ENCODE measurements at places on chromosomes 16 and 17.
A peak's percentile ranks its signal among the peaks of the same experiment; 100 is the strongest.

DNA sequence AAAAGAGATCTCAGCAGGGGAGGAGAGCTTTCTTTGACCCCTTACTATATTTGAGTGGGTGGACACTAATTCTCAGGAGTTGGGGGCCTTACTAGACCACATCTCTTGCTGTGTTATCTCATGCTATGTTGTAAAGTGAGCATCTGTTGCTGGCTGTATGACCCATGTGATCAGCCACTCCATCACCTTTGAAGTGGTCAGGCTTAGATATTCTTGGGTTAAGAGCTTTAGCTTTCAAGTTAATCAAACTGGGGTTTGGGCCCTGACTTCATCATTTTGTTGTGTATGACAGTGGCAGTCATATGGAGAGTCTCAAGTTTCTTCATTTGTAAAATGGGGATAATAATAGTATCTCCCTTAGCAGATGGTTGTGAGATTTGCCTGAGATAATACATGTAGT lies 201.1 kb downstream of the FTO start:
- DNase-seq, result no peak

- no peak for DNase-seq
Observed at GRCh38 chr16:89136931-89137330, 34.6 kb upstream of the CDH15 start.

GRCh38 chr17:69959283-69959682 lies 115.7 kb upstream of the KCNJ16 start:
- DNase-seq, result no peak

GRCh38 chr17:30558686-30559545 lies 81.7 kb downstream of the GOSR1 start:
- DNase-seq, result no peak

- DNase-seq, result no peak
Observed at GRCh38 chr17:81354252-81354953, 40.9 kb upstream of the BAHCC1 start.

DNA sequence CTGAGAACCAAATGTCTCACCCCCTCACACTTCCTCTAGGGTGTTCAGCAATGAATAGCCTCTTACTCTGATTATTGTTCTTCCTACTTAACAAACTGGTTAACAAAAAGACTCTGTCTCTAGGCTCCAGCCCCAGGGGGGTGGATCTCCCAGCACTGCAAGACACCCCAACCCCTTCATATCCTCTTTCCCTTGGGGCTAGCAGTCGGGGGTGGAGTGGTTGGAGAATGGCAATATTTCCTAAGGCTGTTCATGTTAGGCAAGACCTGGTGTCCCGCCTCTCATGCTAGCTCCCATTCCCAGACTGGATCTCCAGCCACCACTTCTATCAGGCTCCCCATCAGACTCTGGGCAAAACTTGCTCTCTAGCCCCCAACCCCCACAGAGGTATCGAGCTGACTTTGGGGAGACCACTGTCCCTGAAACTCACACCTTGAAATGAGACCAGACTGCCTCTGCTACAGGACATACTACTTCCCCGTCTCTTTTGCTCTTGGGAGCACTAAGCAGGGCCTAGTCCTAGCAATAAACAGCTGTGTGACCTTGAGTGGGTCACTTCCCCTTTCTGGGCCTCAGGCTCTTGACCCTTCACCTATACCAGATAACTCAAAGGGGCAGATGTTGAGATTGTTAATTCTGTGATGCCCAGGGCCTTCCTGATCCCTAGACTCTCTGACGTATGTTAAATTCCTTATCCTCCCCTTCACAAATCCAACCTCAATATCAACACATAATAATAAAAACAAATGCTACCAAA lies 2.4 kb downstream of the SLC25A35 start:
- DNase-seq, result no peak

- peak; percentile 89 for DNase-seq
Observed at GRCh38 chr17:51121620-51122472, 1.2 kb upstream of the SPAG9 start.

- DNase-seq, result no peak
Observed at GRCh38 chr17:77498091-77498741, 357.4 kb downstream of the SEC14L1 start.

DNA sequence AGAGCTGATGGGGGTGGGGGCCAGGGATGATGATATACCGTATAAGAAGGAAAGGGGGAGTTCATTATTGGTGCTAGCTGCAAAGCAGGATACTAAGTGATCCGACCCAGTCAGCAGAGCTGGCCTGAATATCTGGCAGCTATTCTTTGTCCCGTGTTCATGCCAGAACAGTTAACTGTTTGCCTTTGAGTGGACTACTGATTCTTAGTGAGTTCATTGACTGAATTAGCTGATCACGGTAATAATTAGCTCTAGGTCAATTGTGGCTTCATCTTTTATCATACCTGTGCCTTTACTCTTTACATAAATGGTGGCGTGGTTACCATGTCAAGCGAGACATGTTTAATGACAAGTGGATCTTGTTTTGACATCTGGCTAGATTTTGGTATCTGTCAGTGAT lies 5.3 kb downstream of the KPNB1 start:
- no peak for DNase-seq

GRCh38 chr16:70349783-70350182 lies 3.1 kb downstream of the DDX19A start:
- no peak for DNase-seq

GRCh38 chr16:67910158-67910557 lies 17.1 kb downstream of the PSKH1 start:
- DNase-seq, result no peak

DNA sequence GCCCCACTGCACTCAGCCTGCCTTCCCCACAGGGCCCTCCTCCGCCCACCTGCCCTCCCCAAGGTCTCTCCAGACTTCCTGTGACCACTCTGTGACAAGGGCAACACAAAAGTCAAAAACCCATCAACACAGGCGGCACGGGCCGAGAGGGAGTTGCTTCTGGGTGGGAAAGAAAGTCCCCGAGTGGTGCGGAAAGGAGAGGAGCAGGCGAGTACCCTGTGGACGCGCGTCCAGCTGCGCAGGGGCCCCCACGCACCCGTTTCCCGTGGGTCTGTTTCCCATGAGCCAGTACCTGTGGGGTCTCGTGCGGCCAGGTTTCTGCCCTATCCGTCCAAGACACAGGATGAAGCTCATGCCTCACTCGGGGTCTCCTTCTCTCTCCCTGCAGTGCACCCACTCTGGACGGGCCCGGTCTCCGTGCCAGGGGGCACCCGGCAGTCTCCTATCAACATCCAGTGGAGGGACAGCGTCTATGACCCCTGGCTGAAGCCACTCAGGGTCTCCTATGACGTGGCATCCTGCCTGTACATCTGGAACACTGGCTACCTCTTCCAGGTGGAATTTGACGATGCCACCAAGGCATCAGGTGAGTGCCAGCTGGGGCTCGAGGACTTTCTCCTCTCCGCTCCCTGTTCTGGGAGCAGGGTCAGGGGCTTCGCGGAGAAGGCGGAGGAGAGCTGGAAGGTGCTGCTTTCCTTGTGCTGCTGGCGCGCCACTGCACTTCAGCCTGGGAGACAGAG lies 12.2 kb downstream of the CD2BP2 start:
- DNase-seq, result no peak

DNA sequence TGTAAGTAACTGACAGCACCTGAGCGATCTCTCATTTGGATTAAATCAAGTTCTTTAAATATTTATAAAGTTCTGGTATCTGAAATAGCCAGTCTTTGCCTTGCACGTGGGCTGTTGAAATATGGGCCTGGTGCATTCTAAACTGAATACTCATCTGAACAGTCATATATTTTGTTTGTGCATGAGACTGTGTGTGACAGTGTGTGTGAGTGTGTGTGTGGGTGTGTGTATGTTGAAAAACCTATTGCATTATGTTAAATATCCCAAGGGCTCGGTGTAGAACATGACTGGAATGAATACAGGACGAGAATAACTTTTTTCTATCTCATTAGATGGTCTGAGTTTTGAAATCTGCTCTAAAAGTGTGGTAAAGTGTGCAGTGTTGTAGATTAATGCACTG lies 82.4 kb upstream of the TOX3 start:
- no peak for DNase-seq

GRCh38 chr17:33169580-33170285 lies 123.4 kb downstream of the ASIC2 start:
- DNase-seq, result no peak

DNA sequence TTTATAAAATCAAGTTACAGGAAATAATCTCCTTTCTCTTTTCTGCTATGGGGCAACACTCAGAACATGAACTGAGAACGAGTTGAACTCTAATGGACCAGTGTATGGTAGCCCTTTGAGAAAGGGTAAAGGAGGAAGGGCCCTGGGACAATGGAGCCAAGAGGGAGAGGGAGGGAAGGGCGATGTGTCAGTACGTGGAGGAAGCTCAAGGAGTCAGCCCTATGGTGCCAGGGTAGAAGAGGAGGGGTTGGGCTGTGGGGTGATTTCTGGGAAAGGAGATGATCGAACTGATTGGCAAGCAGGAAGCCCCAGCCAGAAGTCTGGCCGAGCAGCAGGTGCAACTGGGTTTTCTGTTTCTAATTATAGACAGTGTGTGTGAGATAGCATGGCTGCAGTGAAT lies 4.3 kb upstream of the WIPI1 start:
- DNase-seq, result peak; percentile 35

DNA sequence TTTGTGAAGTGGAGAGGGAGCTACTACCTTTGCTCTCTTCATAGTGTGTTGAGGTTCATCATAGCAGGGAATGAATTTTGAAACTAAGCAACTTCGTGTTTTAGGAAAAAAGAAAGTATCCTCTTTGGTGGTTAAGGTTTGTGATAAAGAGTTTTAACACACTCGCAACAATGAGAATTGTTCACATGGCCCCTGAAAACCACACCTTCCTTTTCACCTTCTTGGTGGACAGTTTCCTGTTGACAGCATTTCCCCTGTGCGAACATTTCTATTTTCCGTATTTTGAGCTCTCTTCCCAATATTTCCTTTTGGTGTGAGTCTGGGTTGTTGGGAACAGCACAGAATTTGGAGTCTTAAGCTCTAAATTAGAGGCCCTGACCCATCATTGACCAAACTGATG lies 3.8 kb downstream of the OR4D2 start:
- DNase-seq, result no peak

DNA sequence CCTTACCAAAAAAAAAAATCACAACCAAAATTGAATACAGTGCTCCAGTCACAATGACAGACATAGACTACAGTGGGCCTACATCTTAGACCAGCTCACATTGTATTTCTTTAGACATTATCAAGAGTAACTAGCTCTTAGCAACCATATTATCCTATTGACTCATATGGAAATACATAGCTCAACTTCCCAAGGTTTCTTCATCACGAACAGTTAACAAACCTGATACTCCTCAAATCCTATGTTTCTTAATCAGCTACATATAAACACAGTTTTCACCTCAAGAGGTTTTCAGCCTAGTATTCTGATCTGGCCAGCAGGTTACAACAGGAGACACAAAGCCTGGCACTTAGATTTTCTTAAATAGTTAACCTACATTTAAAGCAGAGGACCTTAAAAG lies 29.7 kb downstream of the CMC2 start:
- no peak for DNase-seq

DNA sequence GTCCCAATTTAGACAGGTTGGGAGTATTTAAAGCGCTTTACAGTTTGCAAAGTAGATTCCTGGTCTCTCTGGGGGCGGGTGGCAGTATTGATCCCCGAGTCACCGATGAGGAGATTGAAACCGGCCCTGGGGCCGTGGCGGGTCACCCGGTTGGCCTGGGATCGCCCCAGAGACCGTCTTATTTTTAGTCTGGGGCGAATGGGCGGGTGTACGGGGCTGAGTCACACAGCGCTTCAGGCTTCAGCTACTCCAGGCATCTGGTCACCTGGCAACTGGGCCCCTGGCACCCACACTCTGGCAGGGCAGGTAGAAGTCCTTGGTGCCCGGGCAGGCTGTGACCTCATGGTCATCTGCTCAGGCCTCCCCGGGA lies 669 bp downstream of the MIEF2 start:
- peak; percentile 46 for DNase-seq

DNA sequence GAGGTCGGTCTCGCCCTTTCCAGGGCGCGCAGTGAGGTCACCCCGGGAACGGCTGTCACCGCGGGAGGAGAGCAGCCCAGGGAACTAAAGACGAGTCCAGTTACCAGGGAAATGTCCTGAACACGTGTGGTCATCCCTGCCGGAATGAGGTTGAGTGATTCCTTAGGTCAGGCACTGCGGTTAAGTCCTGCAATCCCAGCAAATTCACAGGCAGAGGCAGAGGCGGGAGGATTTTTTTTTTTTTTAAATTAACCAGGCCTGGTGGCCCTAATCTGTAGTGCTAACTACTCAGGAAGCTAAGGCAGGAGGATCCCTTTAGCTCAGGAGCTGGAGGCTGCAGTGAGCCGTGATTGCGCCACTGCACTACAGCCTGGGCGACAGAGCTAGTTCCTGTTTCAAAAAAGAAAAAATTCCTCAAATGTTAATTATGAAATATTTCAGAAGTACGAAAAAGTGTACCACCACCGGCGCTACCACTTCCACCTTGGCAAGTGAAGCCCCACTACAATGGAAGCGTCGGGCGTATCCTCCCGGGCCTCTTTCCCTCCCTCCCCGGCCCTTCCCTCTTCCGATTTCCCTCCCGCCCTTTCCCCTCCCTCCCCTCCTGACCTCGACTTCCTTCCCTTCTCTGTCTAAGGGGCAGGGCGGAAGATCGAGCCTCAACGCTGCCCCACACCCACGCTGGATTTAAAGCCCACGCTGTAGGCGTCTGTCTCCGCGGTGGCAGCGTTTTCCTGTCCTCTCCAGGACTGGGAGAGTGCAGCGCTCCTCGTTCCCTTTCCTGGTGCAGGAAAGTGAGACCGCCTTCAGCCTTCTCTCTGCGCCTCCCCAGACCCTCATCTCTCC lies 27.3 kb downstream of the SLFN11 start:
- peak; percentile 36 for DNase-seq

GRCh38 chr17:37570527-37571093 lies 38.6 kb downstream of the SYNRG start:
- DNase-seq, result peak; percentile 25

- peak; percentile 93 for DNase-seq
Observed at GRCh38 chr16:3022208-3022683, 1.5 kb downstream of the HCFC1R1 start.

GRCh38 chr17:42313773-42314566 lies 25.7 kb downstream of the STAT5A start:
- no peak for DNase-seq

DNA sequence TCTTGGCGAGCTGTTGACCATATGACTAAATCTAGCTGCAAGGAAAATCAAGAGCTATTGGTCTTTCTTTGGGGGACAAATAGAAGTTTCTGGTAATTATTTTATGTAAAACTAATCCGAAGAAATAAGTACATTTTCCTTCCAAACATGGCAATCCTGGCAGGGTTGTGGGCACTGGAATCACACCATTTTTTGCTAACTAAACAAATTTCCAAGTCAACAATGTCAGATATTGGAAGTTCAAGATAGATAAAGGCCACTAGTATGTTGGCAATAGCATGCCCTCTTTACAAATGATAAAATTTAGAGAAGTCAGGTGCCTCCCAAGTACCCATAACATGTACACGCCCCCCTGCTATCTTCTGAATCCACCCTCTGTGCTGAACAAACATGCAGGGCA lies 330.4 kb downstream of the CDH13 start:
- DNase-seq, result no peak

DNA sequence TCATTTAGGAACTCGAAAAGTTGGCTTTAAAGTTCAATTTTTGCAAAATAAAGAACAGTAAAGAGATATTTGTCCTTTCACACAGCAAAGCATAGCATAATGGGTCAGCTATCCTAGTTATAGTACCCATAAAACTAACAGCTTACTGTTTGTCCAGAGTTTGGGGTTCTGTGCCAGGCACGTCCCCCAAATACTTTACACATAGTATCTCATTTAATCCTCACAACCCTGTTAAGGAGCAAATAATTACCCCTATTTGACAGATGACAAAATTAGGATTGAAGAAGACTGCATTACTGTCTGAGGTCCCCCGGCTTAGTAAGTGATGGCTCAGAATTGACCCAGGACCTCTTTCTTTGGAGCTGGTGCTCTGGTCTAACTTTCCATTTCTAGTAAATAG lies 52.6 kb downstream of the MYO1D start:
- DNase-seq, result no peak

All from activated naive CD4-positive, alpha-beta T cell treated with Interleukin-2 at 50 U/mL for 16 hours (primary cell).